ENCODE measurements at places on chromosomes 7 and 10. TPM values are rescaled to one million over a fixed set of nuclear protein-coding genes. Genes with fewer than 3 reads are reported as not detected.
A peak's percentile ranks its signal among the peaks of the same experiment; 100 is the strongest.

DNA sequence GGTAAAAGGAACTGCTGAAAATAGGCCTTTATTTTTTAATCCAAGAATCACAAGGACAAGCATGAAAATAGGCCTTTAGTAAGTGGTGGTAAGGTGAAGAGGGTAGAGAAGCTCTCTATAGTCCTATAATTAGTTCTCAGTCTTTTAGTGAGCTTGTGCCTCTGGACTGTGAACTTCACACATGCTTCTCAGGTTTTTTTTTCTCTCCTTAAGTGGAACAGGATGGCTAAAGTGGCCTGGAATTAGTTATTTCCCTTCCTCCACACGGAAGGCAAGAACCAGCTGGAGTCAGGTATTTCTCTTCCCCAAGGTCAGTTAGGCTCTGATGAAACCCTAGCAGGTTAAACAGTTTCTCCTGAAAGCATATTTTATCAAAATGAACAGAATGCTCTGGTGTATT is 203.0 kb upstream of the MINDY3 start:
- DNase-seq, result no peak
- no peak overlapping the region for H3K4me3 ChIP-seq
- H3K27ac ChIP-seq, result no peak overlapping the region

DNA sequence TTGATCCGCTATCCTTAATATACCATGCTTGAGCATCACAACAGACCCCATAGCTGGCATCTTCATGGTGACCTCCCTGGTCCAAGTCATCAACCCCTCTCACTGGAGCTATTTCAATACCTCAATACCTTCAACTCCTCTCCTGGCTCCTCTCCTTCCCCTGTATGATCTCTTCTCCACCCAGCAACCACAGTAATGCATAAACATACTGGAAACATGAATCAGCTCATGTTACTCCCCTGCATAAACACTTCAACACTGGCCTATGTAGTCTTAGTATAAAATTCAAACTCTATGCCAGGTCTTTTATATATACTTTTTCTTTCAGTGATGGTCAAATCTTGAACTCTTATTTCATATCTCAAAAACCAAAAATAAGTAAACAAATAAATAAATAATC is 31.8 kb upstream of the TMEM273 start:
- H3K4me1 ChIP-seq, result peaks cover 3% of the 10 kb centered on the region
- H3K4me3 ChIP-seq, result no peak overlapping the region
- H3K27ac ChIP-seq, result no peak overlapping the region
- DNase-seq, result no peak
- H3K27me3 ChIP-seq, result peaks cover 13% of the 10 kb centered on the region

- no peaks in the 10 kb centered on the region for H3K36me3 ChIP-seq
- H3K4me1 ChIP-seq, result peaks cover 26% of the 10 kb centered on the region
- H3K27ac ChIP-seq, result no peak overlapping the region
- no peak overlapping the region for H3K4me3 ChIP-seq
Measured at GRCh38 chr7:99270702-99271101, 1.9 kb upstream of the MYH16 start.

- no peaks in the 10 kb centered on the region for H3K4me1 ChIP-seq
- H3K4me3 ChIP-seq, result no peak overlapping the region
- no peak for DNase-seq
- no peak overlapping the region for H3K27ac ChIP-seq
- peaks cover 8% of the 10 kb centered on the region for H3K36me3 ChIP-seq
Measured at GRCh38 chr7:696426-696811, 30.1 kb upstream of the DNAAF5 start.

- peaks cover 32% of the 10 kb centered on the region for H3K4me1 ChIP-seq
- H3K27me3 ChIP-seq, result no peaks in the 10 kb centered on the region
- peak overlapping the region; percentile 100 for H3K27ac ChIP-seq
- H3K36me3 ChIP-seq, result peaks cover 18% of the 10 kb centered on the region
Measured at GRCh38 chr10:11165591-11166543, 148.2 kb downstream of the CELF2 start.

The CCDC136 gene
- 4.8 TPM for total RNA-seq

The TMEM130 gene
- not detected for total RNA-seq

The FEZF1 gene
- total RNA-seq, result not detected

The CDHR3 gene
- total RNA-seq, result 1.2 TPM

- H3K36me3 ChIP-seq, result no peaks in the 10 kb centered on the region
- peaks cover 23% of the 10 kb centered on the region for H3K4me1 ChIP-seq
- H3K4me3 ChIP-seq, result no peak overlapping the region
- peaks cover 4% of the 10 kb centered on the region for H3K27me3 ChIP-seq
- DNase-seq, result no peak
Measured at GRCh38 chr10:103840740-103841070, 14.7 kb downstream of the SH3PXD2A start.

GRCh38 chr7:117248829-117249228 is 74.0 kb downstream of the WNT2 start:
- H3K27me3 ChIP-seq, result no peaks in the 10 kb centered on the region
- no peak overlapping the region for H3K27ac ChIP-seq
- no peaks in the 10 kb centered on the region for H3K36me3 ChIP-seq
- H3K4me1 ChIP-seq, result no peaks in the 10 kb centered on the region
- no peak for DNase-seq
- no peak overlapping the region for H3K4me3 ChIP-seq

GRCh38 chr10:110764793-110765512 is 106.8 kb upstream of the PDCD4 start:
- peaks cover 4% of the 10 kb centered on the region for H3K27me3 ChIP-seq
- H3K27ac ChIP-seq, result no peak overlapping the region
- no peak overlapping the region for H3K4me3 ChIP-seq
- no peaks in the 10 kb centered on the region for H3K36me3 ChIP-seq
- no peak for DNase-seq

DNA sequence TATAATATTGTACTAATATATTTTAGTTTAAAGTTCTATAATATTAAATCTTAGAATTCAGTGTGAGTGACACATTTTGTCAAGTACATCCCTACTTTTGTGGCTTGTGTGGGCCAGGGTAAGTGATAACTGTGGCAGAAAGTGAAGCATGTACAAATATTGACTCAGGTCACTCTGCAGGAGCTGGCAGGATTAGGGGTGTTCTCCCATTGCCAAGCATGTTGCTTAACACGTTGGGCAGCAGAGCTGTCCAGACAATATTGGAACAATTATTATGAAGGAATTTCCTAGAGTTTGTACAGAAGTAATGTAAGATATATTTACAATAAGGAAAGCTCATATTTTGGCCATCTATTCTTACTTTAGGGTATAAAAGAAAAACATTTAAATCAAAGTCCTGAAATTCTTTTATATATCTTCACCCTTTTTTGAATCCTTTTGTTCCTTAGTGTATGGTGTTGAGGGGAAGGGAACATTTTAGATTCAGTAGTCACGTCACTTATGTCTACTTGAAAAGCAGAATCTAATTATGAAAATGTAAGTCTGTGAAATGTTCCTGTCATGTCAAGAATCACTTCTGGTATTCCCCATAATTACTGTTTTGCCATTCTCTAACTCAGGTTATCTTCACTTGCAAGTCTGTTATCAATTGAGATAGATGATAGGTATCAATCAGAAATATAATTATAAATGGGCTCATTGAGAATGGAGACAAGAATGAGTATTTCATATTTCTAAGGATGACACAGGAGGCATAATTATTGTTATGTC is 4.0 kb downstream of the HDAC9 start:
- no peak for DNase-seq
- no peak overlapping the region for H3K4me3 ChIP-seq
- H3K4me1 ChIP-seq, result no peaks in the 10 kb centered on the region
- H3K27me3 ChIP-seq, result peaks cover 1% of the 10 kb centered on the region
- H3K36me3 ChIP-seq, result no peaks in the 10 kb centered on the region
- no peak overlapping the region for H3K27ac ChIP-seq

- no peaks in the 10 kb centered on the region for H3K4me1 ChIP-seq
- H3K4me3 ChIP-seq, result no peak overlapping the region
- H3K27ac ChIP-seq, result no peak overlapping the region
- no peaks in the 10 kb centered on the region for H3K27me3 ChIP-seq
- DNase-seq, result no peak
Measured at GRCh38 chr10:23630376-23630775, 191.5 kb downstream of the OTUD1 start.

- DNase-seq, result no peak
- no peaks in the 10 kb centered on the region for H3K27me3 ChIP-seq
- H3K36me3 ChIP-seq, result no peaks in the 10 kb centered on the region
- H3K4me3 ChIP-seq, result no peak overlapping the region
- peaks cover 4% of the 10 kb centered on the region for H3K4me1 ChIP-seq
- H3K27ac ChIP-seq, result no peak overlapping the region
Measured at GRCh38 chr7:80082213-80082612, 52.4 kb upstream of the GNAI1 start.

The FERD3L gene
- not detected for total RNA-seq

DNA sequence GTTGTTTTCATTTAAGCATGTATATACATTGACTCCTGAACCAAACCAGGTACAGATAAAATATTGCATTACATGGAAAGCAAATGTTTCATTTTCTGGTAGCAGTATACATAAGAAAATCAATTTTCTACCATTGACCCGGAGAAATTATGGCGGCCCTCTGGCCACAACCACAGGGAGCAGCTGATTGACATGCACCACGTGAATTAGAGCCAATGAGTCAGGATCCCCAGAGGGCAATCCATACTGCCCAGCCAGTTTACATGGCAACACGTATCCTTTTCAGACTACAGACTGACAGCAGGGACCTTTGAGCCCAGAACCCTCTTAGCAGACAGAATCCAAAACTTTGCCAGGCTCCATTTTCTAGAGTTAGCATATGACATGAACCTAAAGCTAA is 272.2 kb upstream of the NEBL start:
- peaks cover 2% of the 10 kb centered on the region for H3K4me1 ChIP-seq
- DNase-seq, result no peak
- peaks cover 26% of the 10 kb centered on the region for H3K27me3 ChIP-seq

The MTG1 gene
- 42.2 TPM for total RNA-seq

- H3K27me3 ChIP-seq, result peaks cover 29% of the 10 kb centered on the region
- no peaks in the 10 kb centered on the region for H3K4me1 ChIP-seq
- no peak overlapping the region for H3K4me3 ChIP-seq
- H3K27ac ChIP-seq, result no peak overlapping the region
- no peak for DNase-seq
Measured at GRCh38 chr10:91023700-91024398, 103.0 kb upstream of the ANKRD1 start.

GRCh38 chr7:41887416-41887815 is 184.5 kb upstream of the INHBA start:
- no peak for DNase-seq
- H3K27me3 ChIP-seq, result no peaks in the 10 kb centered on the region
- peaks cover 14% of the 10 kb centered on the region for H3K4me1 ChIP-seq
- no peak overlapping the region for H3K27ac ChIP-seq

DNA sequence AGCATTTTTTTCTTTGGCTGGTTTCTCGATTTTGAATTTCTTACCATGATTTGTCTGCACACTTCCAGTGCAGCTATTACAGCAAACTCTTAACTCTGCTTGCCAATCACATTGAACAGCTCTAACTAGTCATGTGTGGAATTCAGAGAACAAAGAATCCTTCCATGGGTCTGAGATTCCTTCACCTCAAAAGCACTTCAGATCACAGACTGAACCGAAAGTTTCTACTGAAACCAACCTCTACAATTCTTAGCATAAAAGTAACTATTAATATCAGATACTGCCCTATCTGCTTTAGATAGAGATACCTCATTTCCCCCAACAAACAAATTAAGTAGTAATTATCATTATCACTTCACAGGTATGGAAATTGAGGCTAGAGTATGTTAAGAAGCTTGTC is 56.5 kb upstream of the SP4 start:
- no peaks in the 10 kb centered on the region for H3K27me3 ChIP-seq
- H3K27ac ChIP-seq, result no peak overlapping the region
- no peak for DNase-seq

The LIPJ gene
- not detected for total RNA-seq

DNA sequence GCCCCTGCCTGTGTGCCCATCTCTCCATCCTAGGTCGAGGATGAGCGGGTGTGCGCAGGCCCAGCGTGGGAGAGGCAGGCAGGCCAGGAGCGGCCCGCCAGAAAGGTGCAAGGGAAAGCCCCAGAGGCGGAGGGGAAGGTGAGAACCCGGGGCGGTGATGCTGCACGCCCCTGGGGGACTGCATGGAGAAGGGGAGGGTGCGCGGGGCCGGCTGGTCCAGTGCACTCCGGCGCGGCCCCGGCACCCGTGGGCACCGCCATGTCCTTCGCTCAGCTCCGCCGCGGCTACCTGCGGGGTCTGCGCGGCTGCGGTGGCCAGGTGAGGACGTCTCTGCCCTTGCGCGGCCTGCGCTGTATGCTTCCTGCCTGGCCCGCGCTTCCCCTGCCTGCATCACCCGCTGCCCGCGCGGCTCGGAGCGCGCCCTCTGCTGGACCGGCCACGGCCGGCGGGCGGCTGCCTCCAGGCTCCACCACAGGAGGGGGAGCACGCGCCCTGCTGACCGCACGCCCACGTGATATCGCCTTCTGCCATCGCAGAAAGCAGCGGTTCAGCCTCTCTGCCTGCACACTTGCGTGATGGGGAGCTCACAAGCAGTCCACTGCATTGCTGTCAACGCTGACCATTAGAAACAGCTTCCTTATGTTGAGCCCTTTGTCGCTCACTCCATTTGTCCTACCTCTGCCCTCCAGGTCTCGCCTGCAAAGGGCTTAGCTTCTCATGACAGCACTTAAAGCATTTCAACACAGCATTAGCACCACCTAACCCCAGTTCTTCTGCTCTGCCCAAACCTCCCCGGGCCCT is 73.9 kb downstream of the CXCL12 start:
- peaks cover 9% of the 10 kb centered on the region for H3K27me3 ChIP-seq
- no peak overlapping the region for H3K27ac ChIP-seq
- H3K36me3 ChIP-seq, result no peaks in the 10 kb centered on the region
- H3K4me1 ChIP-seq, result peaks cover 7% of the 10 kb centered on the region
- peak; percentile 66 for DNase-seq

DNA sequence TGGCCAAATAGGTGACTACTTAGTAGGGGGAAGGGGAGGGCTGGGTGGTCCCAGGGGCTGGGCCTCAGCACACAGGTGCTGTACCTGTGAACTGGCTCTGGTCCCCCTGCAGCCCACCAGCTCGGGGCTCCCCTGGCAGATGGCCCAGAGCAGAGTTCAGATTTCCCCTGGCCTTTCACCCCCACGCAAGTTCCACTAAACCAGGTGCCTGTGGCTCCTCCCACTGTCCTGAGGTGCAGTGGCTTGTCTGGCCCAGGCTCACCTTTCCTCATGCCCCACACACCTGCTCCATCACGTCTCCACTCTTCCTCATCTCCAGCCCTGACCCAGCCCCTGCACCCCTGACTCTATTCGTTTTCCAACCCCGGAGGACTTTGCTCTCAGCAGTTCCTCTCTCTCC is 47.3 kb upstream of the OPALIN start:
- peaks cover 35% of the 10 kb centered on the region for H3K27me3 ChIP-seq
- no peak for DNase-seq
- no peaks in the 10 kb centered on the region for H3K4me1 ChIP-seq
- H3K27ac ChIP-seq, result no peak overlapping the region

The LRRC17 gene
- total RNA-seq, result not detected

GRCh38 chr7:64849250-64849923 is 53.7 kb upstream of the ZNF273 start:
- no peaks in the 10 kb centered on the region for H3K27me3 ChIP-seq
- H3K4me3 ChIP-seq, result no peak overlapping the region
- no peak for DNase-seq
- no peaks in the 10 kb centered on the region for H3K36me3 ChIP-seq
- H3K27ac ChIP-seq, result no peak overlapping the region

The PTEN gene
- total RNA-seq, result 89.2 TPM
